ENCODE measurements at places on chromosomes 5 and 9.
A peak's percentile ranks its signal among the peaks of the same experiment; 100 is the strongest.

DNA sequence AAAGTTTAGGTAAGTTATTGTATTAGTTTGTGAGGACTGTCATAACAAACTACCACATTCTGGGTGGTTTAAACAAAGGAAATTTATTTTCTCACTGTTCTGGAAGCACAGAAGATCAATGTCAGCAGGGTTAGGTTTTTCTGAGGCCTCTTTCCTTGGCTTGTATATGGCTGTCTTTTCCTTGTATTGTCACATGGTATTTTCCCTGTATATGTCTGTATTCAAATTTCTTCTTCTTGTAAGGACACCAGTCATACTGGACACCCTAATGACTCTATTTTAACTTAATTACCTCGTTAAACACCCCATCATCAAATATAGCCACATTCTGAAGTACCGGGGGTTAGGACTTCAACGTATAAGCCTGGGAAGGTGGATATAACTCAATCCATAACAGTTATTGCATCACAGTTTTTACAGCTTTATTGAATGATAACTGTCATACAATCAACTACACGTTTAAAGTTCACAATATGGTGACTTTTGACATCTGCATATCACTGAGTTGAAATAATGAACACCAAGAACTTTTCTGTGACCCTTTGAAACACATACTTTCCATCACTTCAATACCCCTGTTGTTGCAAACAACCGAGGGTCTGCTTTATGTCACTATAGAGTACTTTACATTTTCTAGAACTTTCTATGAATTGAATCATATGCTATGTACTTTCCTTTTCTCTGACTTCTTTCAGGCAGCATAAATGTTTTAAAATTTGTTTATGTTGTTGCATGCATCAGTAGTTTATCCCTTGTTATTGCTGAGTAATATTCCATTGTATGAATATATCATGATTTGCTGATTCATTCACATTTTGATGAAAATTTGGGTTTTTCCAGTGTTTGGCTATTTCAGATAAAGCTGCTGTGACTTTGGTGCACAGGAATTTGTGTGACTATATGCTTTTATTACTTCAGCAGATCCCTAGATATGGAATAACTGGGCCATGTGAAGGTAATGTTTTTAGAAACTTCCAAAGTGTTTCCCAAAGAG is 48.5 kb downstream of the MTRR start:
- no peak for DNase-seq

- no peak for DNase-seq
Observed at GRCh38 chr5:126015235-126016181, 407.7 kb upstream of the GRAMD2B start.

- no peak for DNase-seq
Observed at GRCh38 chr5:35214051-35214450, 16.2 kb downstream of the PRLR start.

DNA sequence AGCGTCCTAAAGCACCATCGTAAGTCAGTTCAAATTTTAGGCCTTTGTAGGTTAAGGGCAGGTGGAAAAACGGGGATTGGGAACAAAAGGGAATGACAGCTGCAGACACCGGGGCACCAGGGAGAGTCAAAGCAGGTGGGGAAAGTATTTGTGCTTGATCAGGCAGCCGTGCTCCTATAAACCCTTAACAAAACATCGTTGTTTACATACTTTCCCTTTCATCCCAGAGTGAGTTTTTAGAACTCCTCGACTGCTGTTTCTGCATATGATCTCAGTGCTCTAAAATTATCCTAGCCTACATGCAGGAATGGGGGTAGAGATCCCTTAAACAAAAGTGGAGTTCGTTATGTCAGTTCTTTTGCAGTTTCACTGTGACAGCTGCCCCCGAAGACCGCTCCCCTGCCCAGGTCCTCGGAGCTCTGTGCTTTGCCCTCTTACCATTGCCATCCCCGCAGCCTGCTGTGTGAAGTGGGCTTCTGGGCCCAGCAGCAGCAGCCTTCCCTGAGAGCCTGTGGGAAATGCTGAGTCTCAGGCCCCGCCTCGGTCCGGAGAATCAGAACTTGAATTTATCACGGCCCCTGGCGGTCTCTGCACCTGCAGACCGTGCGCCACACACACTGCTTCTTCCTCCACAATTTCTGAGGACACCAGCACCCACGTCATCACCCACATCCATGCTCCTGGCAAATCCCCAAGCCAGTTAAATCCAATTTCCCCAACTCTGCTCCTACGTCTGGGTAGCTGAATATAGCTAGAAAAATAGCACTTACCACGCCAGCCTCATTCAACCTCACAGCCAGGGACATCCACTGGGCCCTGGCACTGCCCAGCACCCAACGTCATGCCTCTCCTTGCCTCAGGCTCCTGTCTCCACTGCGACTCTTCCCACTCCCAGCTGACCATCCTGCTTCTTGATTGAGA is 86.8 kb downstream of the NSUN2 start:
- no peak for DNase-seq

- DNase-seq: no peak
Observed at GRCh38 chr9:113636693-113637092, 173.2 kb downstream of the RGS3 start.

DNA sequence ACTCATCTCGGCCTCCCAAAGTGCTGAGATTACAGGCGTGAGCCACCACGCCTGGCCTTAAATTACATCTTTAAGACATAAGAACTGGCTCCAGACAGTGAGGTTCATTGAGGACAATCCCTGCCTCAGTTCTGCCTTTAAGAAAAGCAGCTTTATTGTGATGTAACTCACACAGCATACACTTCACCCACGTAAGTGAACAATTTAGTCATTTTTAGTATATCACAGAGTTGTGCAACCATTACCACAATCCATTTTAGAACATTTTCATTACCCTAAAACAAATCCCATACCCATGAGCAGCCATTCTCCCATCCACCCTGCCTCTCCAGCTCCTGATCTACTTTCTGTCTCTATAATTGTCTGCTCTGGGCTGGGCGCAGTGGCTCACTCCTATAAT is 24.0 kb upstream of the LTC4S start:
- DNase-seq: no peak

DNA sequence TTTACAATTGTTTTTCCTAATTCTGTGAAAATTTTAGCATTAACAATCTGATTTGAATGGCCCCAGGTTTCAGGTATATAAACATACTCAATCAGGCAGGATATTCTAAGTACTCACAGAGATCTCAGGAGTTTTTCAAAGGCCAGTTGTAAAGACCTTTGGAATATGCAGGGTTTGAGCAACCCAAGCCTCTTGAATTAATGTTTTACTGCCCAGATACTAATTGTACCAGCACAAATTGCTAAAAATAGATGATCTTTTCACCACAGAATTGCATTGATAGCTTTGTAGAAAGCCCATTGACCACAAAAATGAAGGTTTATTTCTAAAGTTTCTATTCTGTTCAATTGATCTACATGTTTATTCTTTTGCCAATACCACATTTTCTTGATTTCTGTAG is 186.5 kb downstream of the OSTF1 start:
- DNase-seq: no peak

DNA sequence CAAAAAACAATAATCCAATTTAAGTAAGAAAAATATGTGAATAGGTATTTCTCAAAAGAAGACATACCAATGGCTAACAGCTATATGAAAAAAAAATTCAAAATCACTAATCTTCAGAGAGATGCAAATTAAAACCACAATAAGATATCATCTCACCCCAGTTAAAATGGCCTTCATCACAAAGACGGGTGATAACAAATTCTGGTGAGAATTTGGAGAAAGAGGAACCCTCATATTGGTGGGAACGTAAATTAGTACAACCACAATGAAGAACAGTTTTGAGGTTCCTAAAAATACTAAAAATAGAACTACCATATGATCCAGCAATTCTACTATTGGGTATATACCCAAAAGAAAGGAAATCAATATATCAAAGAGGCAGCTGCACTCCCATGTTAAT is 94.3 kb downstream of the TMEM167A start:
- no peak for DNase-seq

DNA sequence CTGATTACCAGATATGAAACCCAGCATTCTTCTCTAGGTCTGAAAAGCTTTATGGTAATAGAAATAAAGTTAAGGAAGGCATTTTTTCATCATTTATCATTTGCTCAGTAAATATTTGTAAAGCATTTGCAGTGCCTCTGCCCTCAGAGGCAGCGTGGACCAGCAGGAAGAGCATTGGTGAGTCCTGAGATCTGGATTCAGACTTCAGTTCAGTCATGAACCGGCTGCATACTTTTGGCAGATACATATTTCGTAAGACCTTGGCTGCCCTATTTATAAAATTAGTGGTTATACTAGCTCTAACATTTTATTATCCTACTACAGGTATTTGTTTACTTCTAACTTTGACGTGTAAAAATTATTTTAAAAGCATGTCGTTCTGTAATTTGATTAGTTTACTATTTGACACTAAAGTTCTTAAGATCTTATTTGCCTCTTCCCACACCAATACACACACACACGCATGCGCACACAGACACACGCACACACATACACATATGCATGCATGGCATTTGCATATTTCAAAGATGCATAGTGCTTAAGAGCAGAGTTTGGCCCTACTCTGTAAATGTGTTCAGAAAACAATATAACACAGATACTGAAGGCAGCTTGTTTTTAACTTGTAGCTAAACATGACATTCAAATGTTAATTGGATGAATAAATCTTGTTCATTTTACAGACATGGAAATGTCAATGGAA is 101.9 kb downstream of the RPS23 start:
- DNase-seq: no peak

GRCh38 chr5:72205431-72206009 is 98.2 kb downstream of the MAP1B start:
- no peak for DNase-seq

DNA sequence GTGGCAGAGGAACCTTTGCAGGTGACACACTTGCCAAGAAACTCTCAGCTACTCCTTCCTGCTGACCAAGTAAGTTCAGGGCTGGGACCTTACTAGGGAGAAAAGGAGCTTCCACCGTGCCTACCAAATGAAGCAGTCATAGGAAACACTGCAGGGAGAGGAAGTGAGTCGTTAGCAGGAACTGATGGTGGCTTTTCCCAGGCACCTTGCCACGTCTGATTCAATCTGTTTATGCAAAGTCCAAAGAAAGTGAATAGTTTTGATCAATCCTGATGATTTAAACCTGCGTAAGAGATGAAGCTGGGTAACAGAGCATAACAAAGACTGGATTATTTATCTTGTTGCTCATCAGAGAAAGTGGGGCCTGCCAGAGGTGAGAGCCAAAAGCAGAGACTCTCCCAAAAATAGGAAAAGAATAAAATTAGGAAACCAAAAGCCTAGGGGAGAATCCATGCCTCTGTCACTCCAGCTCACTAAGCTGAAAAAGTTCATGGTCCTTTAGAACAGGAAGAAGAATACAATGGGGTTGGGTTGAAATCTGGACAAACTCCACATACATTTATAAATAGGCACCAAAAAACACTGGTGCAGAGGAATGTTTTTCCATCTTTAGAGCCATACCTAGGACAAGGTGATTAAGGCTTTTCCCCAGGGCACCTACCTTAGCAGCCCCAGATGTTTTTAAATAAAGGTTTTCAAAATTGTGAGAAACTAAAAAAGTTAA is 9.3 kb upstream of the PFDN1 start:
- DNase-seq: peak; percentile 42

- no peak for DNase-seq
Observed at GRCh38 chr9:28197653-28198052, 624.4 kb upstream of the C9orf72 start.

- no peak for DNase-seq
Observed at GRCh38 chr5:74736759-74737158, 30.2 kb downstream of the GFM2 start.

DNA sequence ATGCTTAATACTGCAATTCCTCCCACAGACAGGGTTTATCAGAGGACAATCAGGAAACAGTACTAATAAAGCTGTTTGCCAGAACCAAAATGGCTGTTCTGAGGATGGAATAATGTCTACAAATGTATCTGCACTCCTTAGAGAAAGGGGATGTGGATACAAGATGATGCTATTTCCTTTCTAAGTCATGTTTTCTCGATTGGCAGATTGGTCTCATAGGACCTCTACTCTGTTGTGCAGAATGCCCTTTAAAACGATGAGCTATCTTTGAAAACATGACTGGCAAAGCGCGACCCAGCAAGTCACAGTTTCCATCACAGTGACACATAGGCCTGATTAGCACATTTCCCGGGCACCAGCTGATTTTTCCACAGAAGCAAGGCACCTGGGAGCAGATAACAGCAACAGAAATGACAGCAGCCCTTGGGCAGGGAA is 54.0 kb downstream of the AOPEP start:
- DNase-seq: no peak

Measured in mucosa of gallbladder (tissue), 1 donor.